ENCODE measurements at places on chromosomes 12 and 14.

DNA sequence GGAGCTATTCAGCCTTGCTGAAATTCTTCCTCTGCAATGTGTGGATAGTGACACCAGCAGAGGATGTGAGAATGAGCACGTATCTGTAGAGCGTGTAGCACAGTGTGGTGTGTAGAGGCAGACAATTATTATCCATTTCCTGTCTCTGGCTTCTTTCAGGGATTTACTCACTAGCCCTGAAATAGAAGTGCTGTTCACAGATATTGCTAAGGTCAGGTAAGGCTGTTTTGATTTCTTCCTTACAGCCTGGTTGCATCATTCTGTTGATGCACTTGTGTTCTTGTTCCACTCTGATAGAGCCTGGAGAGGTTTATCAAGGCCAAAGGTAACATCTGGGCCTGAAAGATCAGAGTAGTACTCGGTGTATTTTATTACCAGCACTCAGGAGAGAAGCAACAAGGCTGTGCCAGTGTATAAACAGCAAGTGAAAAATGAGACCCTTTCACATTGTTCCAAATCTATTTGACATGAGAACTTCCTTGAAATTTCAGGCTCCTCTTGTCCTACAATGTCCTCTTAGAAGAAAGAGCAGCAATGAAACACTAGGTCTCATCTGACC is 16.7 kb downstream of the ARG2 start:
- H3K27ac ChIP-seq = no peak overlapping the region
- H3K4me3 ChIP-seq = no peak overlapping the region
- no peaks in the 10 kb centered on the region for H3K36me3 ChIP-seq
- H3K27me3 ChIP-seq = no peaks in the 10 kb centered on the region
- DNase-seq = no peak
- no peaks in the 10 kb centered on the region for H3K4me1 ChIP-seq

- no peaks in the 10 kb centered on the region for H3K4me1 ChIP-seq
- no peaks in the 10 kb centered on the region for H3K36me3 ChIP-seq
- no peak for DNase-seq
- H3K27me3 ChIP-seq = no peaks in the 10 kb centered on the region
- H3K27ac ChIP-seq = no peak overlapping the region
- H3K4me3 ChIP-seq = no peak overlapping the region
These were observed 103.1 kb downstream of the METTL25 start for GRCh38 chr12:82461393-82461792.

DNA sequence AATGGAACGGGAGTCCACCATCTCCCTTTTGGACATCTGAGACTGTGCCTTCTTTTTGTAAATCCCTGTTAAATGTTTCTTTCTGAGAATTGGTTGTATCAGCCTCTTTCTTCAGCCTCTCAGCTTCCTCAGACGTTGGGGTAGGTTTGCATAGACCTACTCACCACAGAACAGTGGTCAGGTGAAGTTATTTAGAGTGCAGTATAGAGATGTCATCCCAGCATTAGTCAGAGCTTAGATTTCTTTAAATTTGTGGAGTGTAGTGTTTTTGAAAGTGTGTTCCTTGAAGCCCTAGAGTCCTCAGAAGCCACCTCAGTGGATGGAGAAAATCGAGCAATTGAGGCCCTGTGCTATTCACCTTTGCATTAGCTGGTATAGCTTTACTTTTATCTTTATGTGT is 8.9 kb upstream of the EEA1 start:
- no peaks in the 10 kb centered on the region for H3K27me3 ChIP-seq
- H3K36me3 ChIP-seq = no peaks in the 10 kb centered on the region
- H3K4me3 ChIP-seq = no peak overlapping the region
- DNase-seq = no peak
- H3K27ac ChIP-seq = no peak overlapping the region

- H3K4me3 ChIP-seq = no peak overlapping the region
- peaks cover 16% of the 10 kb centered on the region for H3K4me1 ChIP-seq
- no peak overlapping the region for H3K27ac ChIP-seq
- H3K36me3 ChIP-seq = no peaks in the 10 kb centered on the region
- no peak for DNase-seq
These were observed 85.5 kb upstream of the TRAF3 start for GRCh38 chr14:102691763-102692162.

DNA sequence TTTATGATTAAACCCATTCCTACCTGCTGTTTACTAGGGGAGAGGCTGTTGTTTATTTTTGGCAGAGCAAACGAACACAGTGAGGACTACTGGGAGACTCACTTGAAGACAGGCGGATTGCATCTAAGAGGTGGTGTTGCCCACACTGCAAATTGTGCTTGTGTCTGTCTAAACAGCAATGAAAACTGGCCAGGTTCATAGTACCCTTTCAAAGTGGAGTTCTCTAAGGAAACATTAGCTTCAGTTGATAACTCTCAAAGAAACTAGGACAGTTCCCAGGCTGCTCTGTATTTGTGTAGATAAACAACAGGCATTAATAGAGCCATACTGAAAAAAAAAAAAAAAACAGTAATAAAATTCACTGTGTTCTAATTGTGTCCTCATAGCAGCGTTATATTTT is 466.0 kb upstream of the RGS6 start:
- H3K27ac ChIP-seq = no peak overlapping the region
- peaks cover 29% of the 10 kb centered on the region for H3K36me3 ChIP-seq
- no peak overlapping the region for H3K4me3 ChIP-seq
- peaks cover 4% of the 10 kb centered on the region for H3K4me1 ChIP-seq
- no peaks in the 10 kb centered on the region for H3K27me3 ChIP-seq

DNA sequence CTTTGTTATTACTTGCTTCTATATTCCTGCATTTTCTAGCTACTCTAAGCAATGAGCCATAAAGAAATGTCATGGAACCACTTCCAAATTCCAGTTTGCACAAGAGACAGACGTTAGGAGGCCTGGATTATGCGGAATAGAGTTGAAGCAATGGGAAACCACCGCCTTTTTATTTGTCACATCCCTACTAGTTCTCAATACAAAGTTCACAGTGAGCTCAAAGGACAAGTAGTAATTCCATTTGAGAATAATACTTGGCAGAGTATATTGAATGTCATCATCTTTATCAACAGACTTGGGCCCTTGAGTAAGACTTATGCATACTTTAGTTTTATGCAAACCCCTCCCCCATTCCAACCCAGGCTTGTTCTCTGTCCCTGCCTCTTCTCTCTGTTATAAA is 3.7 kb upstream of the SLC15A5 start:
- no peak for DNase-seq
- no peaks in the 10 kb centered on the region for H3K4me1 ChIP-seq
- no peaks in the 10 kb centered on the region for H3K27me3 ChIP-seq
- H3K4me3 ChIP-seq = no peak overlapping the region
- no peaks in the 10 kb centered on the region for H3K36me3 ChIP-seq

GRCh38 chr14:94630396-94630795 is 18.2 kb downstream of the SERPINA3 start:
- H3K4me1 ChIP-seq = no peaks in the 10 kb centered on the region
- DNase-seq = no peak
- no peaks in the 10 kb centered on the region for H3K36me3 ChIP-seq

- H3K36me3 ChIP-seq = no peaks in the 10 kb centered on the region
- H3K4me3 ChIP-seq = no peak overlapping the region
- no peak for DNase-seq
- no peaks in the 10 kb centered on the region for H3K27me3 ChIP-seq
These were observed 41.0 kb downstream of the BDKRB1 start for GRCh38 chr14:96297000-96297399.

- no peak for DNase-seq
- H3K4me1 ChIP-seq = no peaks in the 10 kb centered on the region
- no peak overlapping the region for H3K27ac ChIP-seq
- H3K36me3 ChIP-seq = no peaks in the 10 kb centered on the region
- H3K4me3 ChIP-seq = no peak overlapping the region
These were observed 205.1 kb upstream of the FSCB start for GRCh38 chr14:44712024-44712815.

DNA sequence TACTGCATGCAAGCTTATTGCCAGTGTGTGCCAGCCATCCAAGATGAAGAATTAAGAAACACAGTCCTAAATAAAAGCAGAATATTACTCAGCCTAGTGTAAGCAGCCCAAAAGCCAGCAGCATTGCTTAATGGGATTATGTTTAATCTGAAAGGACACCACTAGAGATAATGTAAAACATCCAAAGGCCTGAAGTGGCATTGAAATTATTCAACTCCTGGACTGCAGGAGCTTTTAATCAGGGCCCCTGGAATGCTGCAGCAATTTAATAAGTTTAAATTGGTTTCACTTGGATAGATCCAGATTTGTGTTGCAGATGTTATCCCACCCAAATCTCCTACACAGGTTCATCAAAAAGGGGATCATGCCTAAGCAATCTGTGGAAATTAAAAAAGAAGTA is 193.0 kb downstream of the C12orf50 start:
- H3K27ac ChIP-seq = no peak overlapping the region
- DNase-seq = no peak
- no peak overlapping the region for H3K4me3 ChIP-seq
- H3K4me1 ChIP-seq = no peaks in the 10 kb centered on the region

DNA sequence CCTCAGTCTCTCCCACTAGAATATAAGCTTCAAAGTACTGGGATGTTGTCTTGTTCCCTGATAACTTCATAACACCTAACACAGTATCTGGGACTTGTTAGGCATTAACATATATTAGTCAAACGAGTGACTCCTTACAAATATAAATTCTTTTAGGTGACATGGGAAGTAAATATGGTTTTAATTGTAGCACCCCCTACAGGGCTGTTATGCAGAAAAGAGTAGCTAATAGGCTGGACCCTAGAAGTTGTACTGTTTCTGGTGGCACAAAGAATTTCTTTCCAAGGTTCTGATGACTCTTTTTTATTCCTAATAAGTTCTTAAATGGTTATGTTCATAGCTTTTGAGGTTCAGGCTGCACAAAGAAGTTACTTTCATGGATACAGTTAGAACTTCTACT is 29.8 kb downstream of the GPATCH2L start:
- no peak overlapping the region for H3K27ac ChIP-seq
- no peak for DNase-seq
- no peaks in the 10 kb centered on the region for H3K4me1 ChIP-seq
- peaks cover 47% of the 10 kb centered on the region for H3K36me3 ChIP-seq
- H3K27me3 ChIP-seq = no peaks in the 10 kb centered on the region

DNA sequence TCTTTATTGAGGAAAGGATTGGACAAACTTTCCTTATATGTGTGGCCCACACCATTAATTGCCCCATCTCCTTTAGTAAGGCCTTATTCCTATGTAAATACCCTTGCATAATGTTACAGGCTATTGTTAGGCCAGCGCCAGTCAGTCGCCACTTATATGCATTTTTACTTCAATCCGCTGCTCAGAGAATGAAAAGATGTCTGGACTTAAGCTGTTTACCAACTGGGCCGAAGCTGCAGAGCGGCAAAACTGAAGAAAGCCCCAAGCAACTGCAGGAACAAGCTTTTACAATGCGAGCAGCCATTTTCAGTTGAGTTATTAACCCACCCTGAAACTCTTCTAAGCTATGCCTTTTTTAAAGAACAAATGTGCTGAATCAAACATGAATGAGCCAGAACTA is 92.1 kb upstream of the OTX2 start:
- H3K27me3 ChIP-seq = peaks cover 13% of the 10 kb centered on the region
- H3K27ac ChIP-seq = no peak overlapping the region
- no peak overlapping the region for H3K4me3 ChIP-seq

DNA sequence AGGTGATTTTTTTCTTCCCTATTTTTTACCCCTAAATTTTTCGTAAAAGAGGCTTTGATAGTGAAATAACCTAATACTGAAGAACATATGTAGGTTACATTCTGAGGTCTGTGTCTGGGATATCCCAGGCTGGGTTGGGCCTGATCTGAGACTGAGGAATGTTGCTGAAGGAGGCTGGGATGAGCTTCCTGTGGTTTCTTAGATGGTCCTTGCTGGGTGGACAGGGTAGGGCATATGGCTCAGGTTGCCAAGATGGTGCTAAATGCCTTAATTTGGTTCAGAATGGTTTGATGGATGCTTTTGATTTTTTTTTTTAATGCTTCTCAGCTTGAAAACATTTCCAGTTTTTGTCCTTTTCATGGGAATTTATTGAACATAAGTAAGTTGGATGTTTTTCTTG is 124.6 kb upstream of the PMCH start:
- H3K36me3 ChIP-seq = no peaks in the 10 kb centered on the region
- H3K27ac ChIP-seq = no peak overlapping the region
- H3K27me3 ChIP-seq = peaks cover 6% of the 10 kb centered on the region
- no peak for DNase-seq
- no peaks in the 10 kb centered on the region for H3K4me1 ChIP-seq
